ENCODE measurements at places on chromosomes 4 and X.

DNA sequence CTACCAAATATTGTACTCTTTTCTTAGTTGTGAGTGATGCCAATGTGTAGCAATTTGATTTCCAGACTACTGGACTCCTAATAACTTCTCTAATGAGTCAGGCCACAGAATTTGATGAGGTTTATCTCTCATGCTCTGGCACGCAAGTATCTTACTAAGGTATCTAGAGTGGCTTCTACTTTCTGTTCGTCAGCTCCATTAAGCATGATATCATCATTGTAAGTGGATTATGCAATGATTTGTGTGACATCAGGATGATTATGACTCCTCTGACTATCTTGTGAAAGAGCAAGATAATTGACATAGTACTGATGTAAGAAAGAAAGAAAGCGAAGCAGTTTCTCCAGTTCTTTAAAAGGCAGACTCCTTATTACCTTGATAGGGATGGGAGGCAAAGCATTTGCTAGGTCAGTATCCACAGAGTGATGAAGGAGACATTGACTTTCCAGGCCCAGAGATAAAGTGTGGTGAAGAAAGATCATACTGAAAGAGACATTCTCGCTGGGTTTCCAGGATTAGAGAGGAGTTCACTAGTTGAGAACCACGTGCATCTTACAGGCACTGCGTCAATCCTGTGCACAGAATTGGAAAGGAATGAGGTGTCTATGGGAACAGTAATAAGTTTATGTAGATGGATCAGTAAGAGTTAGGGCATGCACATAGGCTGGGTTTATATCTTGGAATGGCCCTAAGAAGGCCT, 161.9 kb upstream of the STK26 start:
- no peak for DNase-seq

DNA sequence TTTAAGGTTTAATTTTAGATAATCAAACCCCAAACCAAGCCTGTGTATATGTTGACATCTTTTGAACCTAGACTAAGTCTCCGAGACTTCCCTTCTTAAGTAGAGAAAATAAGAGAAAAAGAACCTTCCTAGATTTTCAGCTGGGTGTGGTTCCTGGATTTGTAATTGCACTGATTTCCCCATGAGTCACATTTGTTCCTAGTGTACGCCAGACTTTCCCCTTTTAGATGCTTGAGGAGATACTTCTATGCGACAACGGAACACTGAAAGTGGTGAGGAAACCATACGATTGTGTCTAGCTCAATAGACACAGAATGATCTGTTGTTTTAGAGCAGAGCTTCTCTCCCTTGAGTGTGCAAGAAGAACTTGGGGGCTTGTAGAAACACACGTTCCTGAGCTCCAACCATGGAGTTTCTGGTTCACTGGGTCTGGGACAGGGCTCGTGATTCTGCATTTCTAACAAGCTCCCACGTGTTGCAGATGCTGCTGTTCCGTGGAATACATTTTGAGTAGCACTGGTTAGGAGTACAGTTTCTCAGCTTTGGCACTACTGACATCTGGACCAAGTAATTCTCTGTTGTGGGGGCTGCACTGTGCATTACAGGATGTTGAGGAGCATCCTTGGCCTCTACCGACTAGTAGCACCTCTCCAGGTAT, 87.1 kb downstream of the AMELX start:
- DNase-seq, result no peak

- no peak for DNase-seq
Observed at GRCh38 chr4:71266090-71266794, 72.6 kb upstream of the SLC4A4 start.

DNA sequence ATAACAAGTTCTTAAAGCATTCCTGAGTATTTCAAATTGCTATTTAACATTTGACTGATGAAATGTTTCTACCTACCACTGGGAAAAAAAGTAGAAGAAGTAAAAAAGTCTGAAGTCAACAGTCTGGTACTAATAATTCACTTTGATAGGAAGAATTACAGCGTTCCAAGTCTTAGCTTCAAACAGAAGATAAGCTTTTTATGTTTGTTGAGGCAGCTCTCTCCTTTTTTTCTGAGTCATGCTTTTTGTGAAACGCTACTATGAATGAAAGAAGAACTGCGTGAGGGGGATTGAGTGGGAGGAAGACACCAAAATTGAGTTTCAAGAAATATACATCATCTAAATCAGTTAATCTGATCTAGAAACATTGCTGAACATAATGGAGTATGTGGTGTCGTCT, 13.0 kb upstream of the KDR start:
- DNase-seq, result no peak

GRCh38 chrX:147739196-147739595, 172.5 kb upstream of the FMR1 start:
- DNase-seq, result no peak

GRCh38 chrX:15203694-15204093, 66.2 kb downstream of the ASB9 start:
- DNase-seq, result no peak

GRCh38 chrX:51459125-51459524, 37.3 kb downstream of the NUDT11 start:
- DNase-seq, result no peak

DNA sequence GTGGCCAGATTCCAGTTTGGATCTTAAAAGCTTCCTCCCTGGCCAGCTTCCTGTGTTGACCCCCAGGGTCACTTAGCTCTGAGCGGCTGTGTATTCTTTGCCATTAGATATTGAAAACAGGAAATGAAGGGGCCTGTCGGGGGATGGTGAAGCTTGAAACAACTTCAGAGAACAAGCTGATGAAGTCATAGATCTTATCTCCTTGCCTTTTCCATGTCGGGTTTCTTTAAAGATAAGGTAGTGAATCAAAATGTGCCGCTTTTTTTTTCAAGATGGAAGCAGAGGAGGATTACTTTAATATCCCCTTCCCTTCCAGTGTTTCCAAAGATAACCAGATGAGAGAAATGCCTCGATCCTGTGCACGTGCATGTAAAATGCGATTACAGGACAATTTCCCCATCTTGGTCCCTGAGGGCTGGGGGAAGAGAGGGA, 508.5 kb downstream of the MID1IP1 start:
- no peak for DNase-seq
